Fibroblast of upper back skin (primary cell): ENCODE measurements at places on chromosomes 12 and 14.

GRCh38 chr12:92210071-92210470 lies 64.4 kb upstream of the BTG1 start:
- no peak for DNase-seq

GRCh38 chr12:116347265-116347664 lies 69.8 kb upstream of the MED13L start:
- no peak for DNase-seq

DNA sequence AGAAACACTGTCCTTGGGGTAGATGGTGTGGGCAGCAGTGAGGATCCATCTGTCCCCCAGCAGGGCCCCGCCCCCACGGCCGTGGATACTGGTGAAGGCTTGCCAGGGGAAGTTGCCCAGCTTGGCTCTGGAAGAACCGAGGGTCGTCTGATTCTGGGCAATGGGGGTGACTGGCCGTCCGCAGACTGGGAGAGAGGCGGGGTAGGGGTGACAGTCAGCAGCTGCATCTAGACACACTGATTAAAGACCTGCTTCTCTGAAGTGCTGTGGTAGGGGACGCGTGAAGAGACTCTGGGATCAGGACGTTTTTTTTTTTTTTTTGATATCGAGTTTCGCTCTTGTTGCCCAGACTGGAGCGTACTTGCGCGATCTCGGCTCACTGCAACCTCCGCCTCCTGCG lies 4.7 kb upstream of the C1R start:
- DNase-seq: no peak

DNA sequence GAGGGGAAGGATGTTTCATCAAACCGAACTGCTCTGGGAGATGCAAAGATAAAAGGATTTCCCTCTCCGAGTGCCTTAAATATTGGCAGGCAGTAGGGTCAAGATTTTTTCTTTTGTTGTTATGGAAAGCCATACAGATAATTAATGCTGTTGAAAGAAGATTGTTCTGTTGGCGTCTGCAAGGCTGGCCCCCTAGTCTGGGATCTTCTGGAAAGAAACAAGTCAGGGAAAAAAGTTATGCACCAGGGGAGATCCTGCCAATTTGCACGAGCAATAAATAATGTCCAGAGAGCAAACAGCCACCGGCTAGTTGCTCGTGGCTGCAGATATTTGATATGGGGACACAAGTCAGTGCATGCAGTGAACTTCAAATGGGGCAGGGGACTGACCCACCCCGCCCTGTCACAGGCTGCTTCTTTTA lies 202.1 kb upstream of the MYL2 start:
- no peak for DNase-seq

DNA sequence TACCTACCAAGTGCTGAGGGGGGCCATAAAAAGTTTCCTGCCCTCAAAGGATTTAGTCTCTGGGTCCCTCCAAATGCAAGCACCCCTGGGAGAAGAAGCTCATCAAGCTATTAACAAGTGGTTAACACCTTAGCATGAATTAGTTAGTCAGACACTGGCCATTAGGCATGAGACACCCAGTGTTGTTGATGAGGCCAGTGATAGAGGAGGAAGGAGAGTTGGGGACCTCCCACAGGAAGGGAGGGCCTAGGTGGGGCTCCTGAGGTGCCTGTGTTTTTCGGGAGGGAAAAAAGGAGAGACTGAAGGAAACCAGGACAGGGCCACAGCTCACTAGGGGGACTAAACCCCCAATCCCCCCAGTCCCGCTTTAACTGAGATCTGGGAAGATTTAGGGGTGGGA lies 4.5 kb upstream of the KRT71 start:
- no peak for DNase-seq

DNA sequence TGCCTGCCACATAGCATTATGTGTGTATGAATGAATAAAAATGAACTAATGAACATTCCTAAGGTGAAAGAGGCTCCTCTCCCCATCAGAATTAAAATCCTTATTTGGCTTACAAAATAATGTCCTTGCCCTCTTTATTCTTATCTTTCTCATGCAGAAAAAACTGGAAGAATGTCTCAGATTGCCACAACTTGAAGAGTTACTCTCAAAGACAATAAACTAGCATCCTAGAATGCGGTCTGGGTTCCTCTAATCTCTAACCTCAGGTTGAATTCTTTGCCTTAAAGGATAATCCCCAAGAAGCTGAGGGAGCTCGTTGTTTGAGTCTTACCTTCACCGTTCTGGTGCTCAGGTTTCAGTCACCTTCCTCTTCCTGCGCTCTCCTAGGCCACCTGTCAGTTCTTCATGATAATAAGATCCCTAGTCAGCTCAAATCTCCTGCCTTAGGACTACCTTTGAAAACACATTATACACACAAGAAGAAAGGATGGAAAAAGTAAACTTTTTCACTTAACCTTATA lies 147.1 kb downstream of the PHLDA1 start:
- no peak for DNase-seq

DNA sequence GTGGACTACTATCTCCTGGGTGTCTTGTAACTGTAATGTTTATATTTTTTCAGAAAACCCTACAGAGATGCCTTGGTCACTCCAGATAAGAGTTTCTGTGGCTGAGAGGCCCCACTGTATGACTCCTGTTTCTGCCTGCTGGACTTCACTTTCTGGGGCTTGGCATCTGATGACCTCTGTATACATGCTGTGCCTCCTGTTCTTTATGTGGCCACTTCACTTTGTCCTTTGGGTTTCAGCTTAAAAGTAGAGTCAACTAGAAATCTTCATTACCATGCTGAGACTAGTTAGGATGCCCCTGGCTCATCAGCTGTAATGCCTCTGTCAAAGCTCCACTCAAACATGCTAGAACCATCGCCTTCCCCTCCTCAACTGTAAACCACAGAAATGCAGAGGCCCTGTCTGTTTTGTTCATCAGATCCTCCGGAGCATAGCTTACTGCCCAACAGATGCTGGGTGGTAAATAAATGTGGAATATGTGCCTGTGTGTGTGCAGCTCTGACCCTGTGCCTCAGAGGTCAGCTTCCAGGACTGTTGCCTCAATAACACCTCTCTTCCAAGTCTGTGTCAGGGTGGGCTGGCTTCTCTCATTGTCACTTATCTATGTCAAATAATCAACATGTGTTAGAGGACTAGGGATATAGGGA lies 25.5 kb downstream of the ZNF664 start:
- peak; percentile 46 for DNase-seq

DNA sequence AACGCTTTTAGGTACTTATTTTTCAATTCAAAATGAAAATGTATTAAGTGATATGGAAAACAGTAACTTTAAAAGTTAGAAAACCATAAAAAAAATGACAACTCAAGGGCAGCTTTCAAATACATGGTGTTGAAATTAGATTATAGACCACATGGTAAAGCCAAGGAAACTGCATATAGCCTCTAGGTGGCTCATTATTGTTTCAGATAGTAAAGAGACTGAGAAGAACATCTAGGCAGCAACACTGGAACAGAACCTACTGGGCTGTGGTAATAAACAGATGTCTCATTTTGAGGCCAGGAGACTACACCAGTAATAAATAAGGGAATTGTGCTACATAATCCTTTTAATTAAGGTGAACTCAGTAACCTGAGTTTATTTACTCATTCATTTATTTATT lies 13.0 kb downstream of the FBXO33 start:
- DNase-seq: no peak

DNA sequence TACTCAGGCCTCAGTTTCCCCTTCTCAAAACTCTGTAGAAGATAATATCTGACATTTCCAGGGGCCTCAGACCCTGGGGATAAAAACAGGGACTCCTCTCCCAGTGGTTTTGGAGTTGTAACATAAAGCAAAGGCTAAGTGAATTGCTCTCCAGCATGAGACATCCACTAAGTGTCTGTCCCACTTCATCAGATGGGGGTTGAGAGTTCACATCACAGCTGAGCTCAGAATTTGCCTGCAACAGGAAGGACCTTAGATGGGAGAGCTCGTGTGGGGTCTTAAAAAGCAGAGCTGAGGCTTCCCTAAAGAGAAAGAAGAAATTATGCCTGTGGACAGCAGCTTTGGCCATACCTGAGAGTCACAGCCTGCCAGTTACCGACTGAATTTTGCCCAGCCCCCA lies 61.1 kb downstream of the TBX5 start:
- DNase-seq: no peak

GRCh38 chr14:91897106-91897701 lies 29.9 kb upstream of the TC2N start:
- no peak for DNase-seq

DNA sequence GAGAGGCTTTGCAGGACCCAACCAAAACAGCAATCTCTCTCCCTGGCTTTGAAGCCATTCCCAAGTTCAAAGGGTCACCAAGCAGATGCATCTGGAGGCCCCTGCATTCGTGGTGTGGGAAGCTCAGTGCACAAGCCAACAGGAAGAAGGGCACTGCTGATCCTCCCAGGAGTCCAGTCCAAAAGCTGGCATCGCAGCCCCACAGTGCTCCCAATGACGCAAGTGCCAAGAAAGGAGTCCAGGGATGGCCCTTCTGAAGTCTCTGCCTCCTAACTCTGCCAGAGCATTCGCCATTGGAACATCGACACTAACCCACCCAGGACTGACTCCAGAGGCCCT lies 25.1 kb downstream of the PXN start:
- DNase-seq: no peak

- no peak for DNase-seq
These were observed 99.1 kb downstream of the CAPZA3 start for GRCh38 chr12:18837025-18837424.

DNA sequence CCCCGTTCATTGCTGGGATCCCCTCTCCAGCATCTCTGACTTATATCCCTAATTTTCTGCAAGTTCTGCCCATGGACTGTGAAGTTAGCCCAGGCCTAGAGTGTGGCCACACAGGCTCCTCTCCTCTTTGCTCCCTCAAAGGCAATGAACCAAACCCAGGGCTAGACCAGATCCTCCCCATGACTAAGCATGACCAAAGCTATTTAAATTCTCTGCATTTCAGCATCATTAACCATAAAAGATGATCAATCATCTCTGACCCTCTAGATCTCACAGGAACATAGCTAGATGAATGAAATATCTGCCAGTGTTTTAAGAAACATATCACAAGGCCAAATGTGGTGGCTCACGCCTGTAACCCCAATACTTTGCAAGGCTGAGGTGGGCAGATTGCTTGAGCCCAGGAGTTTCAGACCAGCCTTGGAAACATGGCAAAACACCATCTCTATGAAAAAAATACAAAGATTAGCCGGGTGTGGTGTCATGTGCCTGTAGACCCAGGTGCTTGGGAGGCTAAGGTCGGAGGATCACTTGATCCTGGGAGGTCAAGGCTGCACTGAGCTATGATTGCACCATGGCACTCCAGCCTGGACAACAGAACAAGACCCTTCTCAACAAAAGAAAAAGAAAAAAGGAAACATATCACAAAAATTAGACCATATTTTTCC lies 2.2 kb upstream of the KRT3 start:
- peak; percentile 84 for DNase-seq

DNA sequence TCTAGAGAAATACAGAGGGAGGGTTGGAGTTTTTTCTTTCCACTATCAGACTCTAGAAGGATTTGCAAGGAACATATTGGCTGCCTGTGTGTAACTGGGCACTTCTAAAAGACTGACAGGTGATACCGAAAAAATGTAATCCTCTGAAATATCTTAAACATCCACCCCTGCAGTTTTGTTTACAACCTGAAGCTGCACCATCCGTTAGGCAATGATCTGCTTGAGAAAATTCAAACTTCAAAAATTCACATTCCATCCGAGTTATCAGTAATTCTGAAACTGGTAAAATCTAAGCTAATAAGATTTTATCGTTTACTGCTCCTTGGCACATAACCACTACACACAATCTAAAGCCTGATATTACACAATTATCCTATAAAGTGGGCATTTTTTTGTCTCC lies 528.6 kb downstream of the FUT8 start:
- no peak for DNase-seq

GRCh38 chr12:77072833-77073495 lies 7.6 kb upstream of the E2F7 start:
- peak; percentile 36 for DNase-seq

DNA sequence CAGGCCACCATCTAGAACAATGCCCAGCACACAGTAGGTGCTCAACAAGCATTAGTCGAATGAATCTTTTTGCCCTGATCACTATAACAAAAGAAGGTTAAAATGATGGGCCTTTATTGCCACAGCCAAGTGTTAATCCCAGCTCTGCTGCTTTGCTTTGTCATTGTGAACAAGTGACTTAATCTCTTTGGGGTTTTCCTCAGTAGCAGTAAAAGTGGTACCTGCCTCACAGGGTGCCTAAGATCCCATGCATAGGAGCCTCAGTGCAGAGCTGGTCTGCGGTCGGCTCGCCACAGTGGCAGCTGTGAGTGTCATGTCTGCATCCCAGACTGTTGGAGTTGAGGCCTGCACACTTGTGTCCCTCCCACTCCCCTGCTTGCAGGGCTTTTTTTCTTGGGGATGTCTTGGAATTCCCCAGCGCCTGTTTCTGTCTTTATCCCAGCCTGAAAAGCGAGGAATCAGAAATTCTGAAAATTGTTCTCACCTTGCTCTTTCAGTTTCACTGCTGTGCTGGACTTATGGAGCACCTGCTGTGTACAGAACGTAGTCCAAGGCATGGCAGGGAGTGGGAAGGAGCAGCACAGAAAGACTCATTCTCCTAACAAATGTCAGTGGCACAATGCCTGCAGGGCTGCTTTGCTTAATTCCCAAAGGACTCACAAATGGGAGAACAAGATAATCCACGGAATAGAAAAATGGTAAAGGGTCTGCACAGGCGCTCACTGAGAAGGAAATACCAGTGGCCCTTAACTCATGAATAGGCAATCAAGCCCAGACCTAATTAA lies 90.8 kb downstream of the EML1 start:
- DNase-seq: no peak

DNA sequence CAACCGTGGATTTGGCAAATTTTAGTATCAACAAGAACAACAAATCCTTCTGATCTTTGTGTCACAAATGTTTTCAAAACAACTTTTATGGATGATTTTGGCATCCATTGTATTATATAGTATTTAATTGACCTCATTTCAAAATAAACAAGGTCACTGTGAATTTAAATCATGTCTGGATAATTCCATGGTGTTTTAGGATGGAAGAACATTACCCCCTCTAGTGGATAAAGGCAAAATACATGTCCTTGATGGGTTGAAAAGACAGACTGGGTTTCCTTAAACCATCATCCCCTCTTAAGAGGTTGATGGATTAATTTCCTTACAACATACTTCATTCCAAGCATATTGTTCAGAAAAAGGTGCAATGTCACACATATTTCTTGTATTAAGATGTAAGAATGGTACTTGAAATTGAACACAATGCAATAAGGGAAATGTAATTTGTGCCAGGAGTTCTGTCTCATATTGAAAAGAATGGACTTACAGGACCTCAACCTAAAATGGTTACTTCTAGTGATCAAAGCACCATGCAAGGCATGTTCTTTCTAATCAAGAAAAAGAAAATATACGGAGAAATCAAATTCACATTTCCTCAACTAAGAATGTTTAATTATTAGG lies 352.0 kb downstream of the BCAT1 start:
- peak; percentile 34 for DNase-seq
